Stimulated activated CD4-positive, alpha-beta T cell treated with anti-CD3 and anti-CD28 coated beads, Interleukin-1b, Interleukin-23, amount 100 ng/mL, for 1 hour (primary cell): ENCODE measurements at places on chromosomes 12 and 14.

- no peak for DNase-seq
These were observed 41.8 kb downstream of the KIAA0586 start for GRCh38 chr14:58469309-58469708.

DNA sequence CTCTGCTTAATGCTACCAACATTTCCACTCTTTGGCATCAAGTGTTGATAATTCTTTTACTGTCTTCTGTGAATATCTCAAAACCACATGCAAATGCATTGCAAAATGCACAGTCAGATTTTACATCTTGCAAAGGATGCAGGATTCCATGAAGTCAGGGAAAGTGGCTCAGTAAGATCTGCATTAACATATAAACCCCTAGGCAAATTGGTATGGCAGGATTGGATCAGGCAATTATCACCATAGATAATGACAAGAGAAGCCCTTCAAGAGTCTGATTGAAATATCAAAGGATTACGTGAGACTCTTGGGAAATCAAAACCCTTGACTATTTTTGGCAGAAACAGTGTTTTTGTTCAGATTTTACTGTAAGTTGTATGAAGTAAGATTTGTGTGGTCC, 71.0 kb downstream of the TMTC2 start:
- no peak for DNase-seq

DNA sequence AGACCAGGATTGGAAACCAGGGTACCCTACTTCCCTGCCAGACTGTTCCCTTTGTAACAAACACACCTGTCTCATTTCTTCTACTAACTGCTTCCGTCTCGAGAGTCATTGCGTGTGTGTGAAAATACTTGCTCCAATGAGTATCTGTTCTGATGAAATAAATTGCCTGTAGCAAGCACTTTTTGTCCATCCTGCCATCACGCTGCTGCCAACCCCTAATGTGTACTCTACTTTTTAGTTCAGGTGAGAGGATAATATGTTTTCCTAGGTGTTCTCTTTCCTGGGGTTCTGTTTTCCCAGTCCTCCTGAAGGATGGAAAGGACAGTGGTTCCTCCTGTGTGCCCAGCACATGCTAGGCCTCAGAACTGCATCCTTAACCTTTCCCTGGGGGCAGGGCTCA, 1.0 kb downstream of the TUNAR start:
- no peak for DNase-seq

GRCh38 chr14:23512156-23512555, 39.4 kb downstream of the ZFHX2 start:
- no peak for DNase-seq

- DNase-seq = no peak
These were observed 40.9 kb upstream of the CAPRIN2 start for GRCh38 chr12:30795410-30796312.
